ENCODE measurements at places on chromosomes 11 and 22.

- no peak for DNase-seq
Measured at GRCh38 chr11:124799348-124800225, 619 bp downstream of the MSANTD2 start.

- no peak for DNase-seq
Measured at GRCh38 chr11:68135161-68135560, 14.0 kb upstream of the CHKA start.

GRCh38 chr11:47078751-47079521 is 97.7 kb downstream of the ARFGAP2 start:
- DNase-seq, result no peak

GRCh38 chr11:31106968-31107576 is 262.5 kb downstream of the DCDC1 start:
- peak; percentile 22 for DNase-seq

DNA sequence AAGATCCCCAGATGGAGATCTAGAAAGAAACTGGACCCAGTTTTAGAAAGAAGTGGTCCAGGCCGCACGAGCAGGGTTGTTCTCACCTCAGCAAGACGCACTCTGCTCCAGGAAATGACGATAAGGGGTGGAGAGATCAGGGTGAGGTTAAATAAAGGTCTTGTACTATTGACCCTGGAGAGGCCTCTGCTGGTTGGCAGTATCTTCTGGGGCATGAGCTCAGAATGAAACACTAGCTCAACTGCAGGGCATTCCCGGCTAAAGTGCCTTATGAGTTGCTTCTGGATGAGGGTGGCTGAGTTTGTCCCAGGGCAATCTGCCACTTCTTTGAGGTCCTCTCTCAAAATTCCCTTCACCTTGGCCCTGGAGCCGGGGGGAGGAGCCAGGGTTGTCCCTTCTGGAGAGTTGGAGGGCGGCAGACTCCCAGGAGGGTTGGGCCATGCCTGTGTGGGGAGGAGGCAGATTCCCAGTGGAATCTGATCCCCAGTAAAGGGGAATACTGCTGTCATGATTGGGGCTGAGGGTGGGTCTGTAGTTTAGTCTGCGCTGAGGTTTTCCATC is 10.9 kb downstream of the USP2 start:
- DNase-seq, result no peak

GRCh38 chr11:122220321-122220720 is 104.3 kb upstream of the BLID start:
- no peak for DNase-seq

DNA sequence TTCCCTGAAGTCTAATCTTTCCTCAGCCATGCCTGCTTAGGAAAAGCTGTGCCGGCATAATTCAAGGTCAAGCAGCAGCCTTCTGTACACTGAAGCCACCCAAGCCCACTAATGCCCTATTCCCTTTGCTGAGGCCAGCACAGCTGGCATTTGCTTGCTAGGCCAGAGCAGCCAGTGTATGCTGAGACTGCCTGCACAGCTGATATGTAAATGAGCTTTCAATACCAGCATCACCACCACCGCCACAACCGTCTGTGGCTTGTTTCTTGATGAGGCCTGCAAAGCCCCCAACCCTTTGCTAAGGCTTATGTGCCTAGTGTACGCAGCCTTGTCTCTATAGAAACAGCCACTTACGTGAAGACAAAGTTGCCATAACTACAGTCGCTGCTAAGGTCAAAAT is 56.3 kb upstream of the TNRC6B start:
- no peak for DNase-seq

DNA sequence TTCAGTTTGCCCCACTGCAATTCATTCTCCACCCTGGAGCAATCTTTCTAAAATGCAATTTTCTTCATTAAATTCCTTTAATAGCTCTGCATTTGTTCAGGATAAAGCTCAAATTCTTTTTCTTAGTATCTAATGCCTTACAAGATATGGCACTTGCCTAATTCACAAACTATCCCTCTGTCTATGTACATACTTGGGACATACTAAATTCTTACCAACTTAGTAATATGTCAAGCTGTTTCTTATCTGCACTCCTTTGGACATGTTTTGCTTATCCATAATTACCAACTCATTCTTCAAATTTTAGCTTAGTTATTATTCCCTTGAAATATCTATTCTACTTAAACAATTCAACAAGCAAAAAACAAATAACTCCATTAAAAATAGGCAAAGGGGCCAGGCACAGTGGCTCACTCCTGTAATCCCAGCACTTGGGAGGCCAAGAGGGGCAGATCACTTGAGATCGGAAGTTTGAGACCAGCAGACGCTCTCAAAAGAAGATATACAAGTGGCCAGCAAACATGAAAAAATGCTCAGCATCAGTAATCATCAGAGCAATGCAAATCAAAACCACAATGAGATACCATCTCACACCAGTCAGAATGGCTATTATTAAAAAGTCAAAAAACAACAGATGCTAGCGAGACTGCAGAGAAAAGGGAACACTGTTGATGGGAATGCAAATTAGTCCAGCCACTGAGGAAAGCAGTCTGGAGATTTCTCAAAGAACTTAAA is 96.9 kb downstream of the FAM76B start:
- DNase-seq, result no peak

DNA sequence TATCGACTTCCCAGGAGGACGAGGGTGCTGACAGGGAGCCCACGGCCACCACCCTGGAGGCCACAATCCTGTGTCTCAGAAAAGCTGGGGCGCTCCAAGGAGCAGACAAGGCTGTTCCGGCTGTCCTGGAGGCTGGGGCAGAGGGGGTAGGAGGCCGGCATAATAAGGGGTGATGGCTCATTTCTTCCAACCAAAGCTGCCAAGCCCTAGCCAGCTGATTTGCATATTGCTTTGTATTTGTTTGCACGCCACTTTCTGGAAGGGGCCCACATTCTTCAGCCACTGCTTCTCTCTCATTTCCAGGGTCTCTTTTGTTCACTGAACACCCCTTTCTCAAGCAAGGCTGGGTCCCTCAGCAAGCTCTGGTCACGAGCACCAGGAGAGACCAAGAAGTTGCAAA is 4.7 kb downstream of the PDE2A start:
- DNase-seq, result peak; percentile 15

DNA sequence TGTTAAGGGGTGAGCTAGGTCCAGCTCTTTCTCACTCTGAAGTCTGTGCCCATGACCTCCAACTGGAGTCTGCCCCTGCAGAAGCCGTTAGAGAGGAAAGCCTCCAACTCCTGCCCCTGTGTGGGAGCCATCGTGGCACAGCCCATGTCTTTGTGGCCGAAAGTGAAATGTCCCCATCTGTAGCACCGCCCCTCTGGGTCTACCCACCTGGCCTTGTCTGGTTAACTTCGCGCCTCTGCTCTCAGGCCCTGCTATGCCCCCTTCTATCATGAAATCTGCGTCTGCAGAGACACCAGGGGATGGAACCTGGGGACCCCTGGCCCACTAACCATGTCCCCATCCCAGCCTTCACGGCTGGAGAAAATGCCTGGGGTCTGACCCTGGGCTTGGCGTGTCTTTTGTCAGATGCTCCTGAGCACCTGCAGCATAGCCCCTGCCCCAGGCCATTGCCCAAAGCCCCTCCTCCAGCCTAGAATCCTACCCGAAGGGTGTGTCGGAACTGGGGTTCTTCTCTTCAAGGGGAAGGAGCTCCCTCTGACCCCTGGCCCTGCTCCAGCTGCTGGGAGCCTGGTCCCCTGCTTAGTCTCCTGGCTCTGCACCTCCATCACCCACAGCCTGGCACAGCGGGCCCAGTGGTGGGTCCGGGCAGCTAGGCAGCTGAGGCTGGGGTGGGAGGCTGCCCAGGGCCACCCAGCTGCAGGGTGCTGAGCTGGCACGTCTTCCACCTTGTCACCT is 35.8 kb upstream of the HMOX1 start:
- DNase-seq, result no peak

DNA sequence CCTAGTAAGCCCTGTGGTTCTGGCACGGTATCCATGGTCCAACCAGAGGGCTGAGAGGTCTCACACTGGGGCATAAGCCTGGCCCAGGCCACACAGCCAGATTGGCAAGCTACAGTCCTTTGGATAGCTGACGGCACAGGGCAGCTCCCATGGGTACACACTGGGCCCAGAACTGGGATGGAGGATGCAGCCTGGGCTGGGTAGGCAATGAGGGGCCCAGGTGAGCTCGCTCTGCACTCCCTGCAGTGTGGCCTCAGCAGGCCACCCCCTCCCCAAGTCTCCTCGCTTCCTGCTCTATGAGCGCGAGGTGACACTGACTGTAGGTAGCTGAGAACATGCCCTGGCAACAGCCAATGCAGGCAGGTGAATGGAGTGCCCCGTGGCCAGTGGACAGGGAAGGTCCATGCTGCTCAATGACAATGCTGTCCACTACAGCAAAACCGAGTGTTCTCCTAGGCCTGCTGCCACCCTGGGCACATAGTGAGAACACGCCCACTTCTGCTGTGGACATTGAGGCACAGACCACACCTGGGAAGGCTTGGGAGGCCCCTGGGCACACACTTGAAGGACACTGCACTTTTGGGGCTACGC is 3.8 kb downstream of the ARVCF start:
- DNase-seq, result no peak

GRCh38 chr11:75421902-75422247 is 11.1 kb downstream of the KLHL35 start:
- DNase-seq, result no peak

GRCh38 chr22:28801845-28802594 is 1.7 kb upstream of the XBP1 start:
- DNase-seq, result no peak

DNA sequence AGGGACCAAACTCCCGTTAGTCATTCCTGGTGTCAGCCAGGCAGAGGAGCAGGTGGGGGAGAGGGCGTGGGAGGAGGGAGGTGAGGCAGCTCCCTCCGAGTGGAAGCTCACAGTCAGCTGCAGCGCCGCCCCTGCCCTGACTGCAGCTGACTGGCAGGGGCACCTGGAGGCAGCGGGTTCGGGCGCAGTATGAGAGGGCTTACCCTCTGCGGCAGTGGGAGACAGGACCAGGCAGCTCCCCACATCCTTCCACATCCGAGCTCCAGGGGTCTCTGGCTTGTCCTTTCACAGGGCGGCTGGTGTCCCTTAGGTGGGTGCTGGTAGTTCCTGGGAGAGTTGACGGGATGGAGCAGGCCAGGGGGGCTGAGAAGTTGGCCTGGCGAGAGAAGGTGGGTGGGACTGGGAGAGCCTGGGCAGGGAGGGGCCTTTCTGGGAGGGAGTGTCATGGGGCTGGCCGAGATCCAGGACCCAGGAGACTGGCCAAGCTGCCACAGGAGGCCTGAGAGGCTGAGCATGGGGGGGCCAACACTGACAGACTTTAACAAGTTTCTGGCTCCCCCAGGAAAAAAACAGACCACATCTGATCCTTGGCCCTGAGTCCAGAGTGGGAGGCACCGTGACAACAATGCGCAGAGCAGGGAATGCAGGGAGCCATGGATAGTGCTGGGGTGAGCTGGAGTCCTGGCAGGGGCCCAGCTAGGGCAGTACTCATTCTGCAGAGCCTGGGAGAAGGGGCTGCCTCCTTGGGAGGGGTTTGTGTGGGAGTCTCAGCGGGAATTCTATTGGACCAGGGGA is 4.9 kb downstream of the ADORA2A start:
- DNase-seq, result no peak

DNA sequence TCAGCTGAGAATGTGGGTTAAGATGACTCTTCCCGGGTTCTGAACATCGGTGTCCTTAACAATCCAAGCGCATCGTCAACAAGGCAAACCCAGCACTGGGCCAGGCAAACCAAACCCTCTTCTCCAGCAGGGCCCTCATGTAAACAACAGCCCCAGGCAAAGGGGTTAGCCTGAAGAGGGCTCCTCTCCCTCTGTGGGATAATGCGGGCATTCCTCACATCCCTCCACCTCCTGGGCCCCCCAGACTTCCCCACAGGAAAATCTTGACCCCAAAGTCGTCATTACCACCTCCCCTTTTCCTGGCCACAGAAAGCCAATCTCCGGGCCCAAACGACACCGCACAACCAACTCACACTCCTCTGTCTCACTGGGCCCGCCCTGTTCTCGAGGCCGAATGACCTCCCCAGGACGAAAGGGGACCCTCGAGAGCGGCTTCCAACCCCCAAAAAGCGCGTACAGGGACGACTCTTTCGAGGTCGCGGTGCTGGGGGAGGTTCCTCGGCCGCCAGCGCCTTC is 566 bp downstream of the DDB1 start:
- DNase-seq, result no peak

GRCh38 chr11:70710192-70710591 is 311.9 kb downstream of the CTTN start:
- no peak for DNase-seq

GRCh38 chr22:28562324-28562723 is 117.3 kb downstream of the TTC28 start:
- no peak for DNase-seq

DNA sequence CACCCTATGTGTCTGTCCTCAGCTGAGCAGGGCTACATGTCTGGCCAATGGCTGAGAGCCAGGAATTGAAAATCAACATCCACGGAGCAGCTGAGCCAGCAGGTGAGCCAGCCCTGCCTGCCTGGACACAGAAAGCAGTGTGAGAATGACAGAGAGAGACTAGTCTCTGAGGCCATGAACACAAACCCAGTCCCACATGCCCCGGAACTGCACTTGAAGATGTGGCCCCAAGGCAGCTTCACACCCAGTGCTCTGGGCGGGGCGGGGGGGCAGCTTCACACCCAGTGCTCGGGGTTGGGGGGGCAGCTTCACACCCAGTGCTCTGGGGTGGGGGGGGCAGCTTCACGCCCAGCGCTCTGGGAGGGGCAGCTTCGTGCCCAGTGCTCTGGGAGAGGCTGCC is 37.6 kb downstream of the TRMU start:
- DNase-seq, result no peak

- DNase-seq, result no peak
Measured at GRCh38 chr22:31852691-31853421, 91.5 kb upstream of the YWHAH start.

DNA sequence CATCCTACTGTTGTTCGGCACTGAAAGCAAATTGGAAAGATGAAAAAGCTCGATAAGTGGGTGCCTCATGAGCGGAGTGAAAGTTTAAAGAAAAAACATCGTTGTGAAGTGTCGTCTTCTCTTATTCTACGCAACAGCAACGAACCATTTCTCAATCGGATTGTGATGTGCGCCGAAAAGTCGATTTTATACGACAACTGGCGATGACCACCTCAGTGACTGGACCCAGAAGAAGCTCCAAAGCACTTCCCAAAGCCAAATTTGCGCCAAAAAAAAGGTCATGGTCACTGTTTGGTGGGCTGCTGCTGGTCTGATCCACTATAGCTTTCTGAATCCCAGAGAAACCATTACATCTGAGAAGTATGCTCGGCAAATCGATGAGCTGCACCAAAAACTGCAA is 58.4 kb upstream of the FBXO3 start:
- DNase-seq, result no peak

GRCh38 chr22:25282346-25282670 is 62.9 kb downstream of the CRYBB2 start:
- no peak for DNase-seq

GRCh38 chr11:99325847-99326246 is 305.1 kb downstream of the CNTN5 start:
- DNase-seq, result peak; percentile 55

DNA sequence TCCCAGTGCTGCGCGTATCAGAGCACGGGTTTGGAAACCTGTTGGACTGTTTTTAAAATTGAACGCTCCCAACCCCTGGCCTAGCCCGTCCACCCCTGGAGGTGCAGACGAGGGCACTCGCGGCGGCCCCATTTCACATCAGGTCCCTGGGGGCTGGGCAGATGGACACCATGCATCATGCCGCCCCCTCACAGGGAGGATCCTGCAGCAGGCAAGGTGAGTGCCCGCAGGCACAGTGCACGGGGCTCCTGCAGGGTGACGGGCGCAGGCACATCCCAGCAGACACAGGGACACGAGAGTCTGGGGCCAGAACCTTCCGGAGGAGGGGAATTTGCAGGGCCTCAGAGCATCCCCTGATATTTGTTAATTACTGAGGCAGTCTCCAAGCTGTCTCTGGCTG is 7.3 kb downstream of the ANO9 start:
- DNase-seq, result no peak
